ENCODE measurements at places on chromosomes 3 and 15.
A peak's percentile ranks its signal among the peaks of the same experiment; 100 is the strongest.

DNA sequence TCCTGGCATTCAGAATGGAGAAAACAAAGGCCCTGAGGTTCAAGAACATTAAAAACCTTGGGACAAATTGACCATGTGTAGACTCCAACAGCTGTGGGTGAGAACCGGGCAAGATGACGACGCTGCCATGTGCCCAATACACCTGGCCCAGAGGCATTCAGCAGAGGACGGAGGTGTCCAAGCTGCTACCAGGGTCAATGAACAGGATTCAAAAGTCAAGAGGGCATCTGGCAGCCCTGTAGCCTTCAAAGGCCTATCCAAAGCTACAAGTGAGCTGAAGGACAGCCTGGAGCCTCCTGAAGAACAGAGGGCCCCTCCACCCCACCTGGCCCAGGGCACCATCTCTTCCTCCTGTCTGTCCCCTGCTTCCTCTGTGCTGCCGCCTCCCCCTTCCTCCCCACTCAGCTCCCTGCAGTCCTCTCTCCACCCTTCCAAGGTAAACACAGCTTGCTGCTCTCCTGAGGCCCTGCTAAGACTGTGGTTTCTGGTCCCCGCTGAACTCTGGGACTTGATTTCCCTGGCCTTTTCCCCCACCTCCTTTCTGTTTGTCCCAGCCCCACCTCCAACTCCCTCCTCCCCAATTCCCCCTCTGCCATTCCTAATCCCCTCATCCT, 57.5 kb downstream of the HMCES start:
- no peak for DNase-seq

DNA sequence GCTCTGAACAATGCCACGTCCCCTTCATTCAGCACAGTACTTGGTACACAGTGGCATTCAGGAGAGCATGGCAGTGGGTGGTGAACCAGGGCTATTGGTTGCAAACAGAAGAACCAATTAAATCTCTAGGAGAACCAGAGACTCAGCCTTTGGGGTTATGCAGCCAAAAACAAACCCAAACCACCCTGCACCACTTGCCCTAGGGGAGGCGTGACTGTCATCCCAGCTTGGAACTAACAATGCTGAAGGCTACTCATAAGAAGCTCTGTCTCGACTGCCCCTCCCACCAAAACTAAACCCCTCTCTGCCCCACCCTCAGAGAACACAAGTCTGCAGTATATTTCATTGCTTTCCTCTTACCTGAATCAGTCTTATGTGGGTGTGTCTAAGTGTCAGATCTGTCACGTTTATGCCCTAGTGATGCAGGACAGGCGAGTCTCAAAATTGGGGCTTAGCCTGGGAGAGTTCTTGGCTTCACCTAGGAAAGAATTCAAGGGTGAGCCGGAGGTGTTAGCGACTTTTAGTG, 15.2 kb upstream of the KLHL40 start:
- no peak for DNase-seq

DNA sequence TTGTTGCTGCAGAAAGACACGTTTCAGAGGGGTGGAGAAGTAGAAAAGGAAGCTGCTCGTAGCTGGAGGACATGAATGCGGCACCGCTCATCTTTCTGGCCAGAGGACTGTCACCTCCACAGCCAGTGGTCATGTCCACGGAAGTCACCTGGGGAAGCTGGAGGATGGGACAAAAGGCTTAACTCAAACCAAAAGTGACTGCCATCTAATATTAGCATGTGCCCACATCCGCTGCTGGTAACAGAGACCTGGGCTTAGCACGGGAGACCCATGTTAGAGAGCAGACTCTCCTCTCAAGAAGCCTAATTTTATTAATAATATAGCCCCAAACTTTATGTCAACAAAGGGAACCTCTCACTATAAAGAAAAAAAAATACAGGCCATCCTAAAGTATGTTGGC, 5.9 kb downstream of the MEX3B start:
- no peak for DNase-seq

DNA sequence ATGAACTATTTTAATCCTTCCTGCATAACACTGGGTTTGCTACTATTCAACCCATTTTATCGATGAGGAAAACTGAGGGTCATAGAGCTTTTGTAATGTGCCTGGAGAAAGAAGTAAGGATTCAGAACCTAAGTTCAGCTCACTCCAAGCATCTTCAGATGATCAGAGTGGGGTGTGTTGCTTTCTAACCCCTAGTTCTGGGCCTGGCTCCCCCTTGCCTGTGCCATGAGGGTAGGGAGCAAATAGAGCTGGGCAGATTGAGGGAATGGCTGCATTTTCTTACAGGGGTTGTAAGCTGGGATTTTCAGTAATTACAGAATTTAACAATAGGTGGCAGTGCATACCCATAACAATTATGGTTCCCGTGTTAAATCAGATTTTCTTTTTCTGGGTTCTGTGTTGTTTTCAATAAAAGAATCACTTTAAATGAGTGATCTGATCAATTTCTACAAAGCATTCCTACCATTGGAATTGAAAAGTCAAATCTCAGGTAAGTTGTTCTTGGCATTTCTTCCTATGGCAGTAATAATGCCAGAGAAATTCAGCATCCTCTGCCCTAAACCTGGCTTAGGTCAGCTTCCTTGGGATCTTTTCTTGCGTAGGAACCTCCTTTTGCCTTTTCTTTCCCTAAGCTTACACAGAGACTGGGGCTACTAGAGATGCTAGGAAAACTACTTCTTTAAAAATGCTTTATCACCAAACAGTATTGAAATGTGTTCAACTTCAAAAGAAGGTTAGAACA, 103.8 kb upstream of the IL12A start:
- DNase-seq, result peak; percentile 60

DNA sequence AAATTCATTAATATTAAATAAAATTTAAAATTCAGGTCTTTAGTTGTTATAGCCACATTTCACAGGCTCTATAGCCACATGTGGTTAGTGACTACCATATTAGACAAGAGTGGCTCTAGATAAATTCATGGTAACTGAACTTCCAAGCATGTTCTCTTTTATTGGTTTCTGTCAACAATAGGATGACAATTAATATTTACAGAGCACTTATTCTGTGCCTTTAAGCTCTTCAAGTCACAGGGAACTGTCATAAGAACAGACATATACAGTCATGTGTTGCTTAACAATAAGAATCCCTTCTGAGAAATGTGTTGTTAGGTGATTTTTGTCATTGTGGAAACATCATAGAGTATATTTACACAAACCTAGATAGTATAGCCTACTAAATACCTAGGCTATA, 38.8 kb upstream of the SLC25A36 start:
- no peak for DNase-seq

- DNase-seq, result no peak
Observed at GRCh38 chr3:68999605-69000004, 13.9 kb downstream of the EOGT start.

Data from AG10803 (cell line).